Neural progenitor cell (in vitro differentiated cells): ENCODE measurements at places on chromosomes 12 and 14. TPM values are rescaled to one million over a fixed set of nuclear protein-coding genes. Genes with fewer than 3 reads are reported as not detected.

Gene CMA1
- not detected in 2 replicates for total RNA-seq

Gene KRT83
- total RNA-seq, result not detected in 2 replicates

Gene RFLNA
- total RNA-seq, result 1.4 and 2.8 TPM in 2 replicates

Gene SOAT2
- total RNA-seq, result not detected in 2 replicates

Gene PLEKHG7
- total RNA-seq, result not detected in 2 replicates

Gene C3AR1
- total RNA-seq, result not detected in 2 replicates

Gene ETNK1
- total RNA-seq, result 35.5 and 53.9 TPM in 2 replicates

Gene SLC2A14
- 0.46 and 0.49 TPM in 2 replicates for total RNA-seq

Gene ITGB7
- 0.43 TPM in 1 of 2 replicates, not detected in the other for total RNA-seq

Gene DLST
- total RNA-seq, result 52.2 and 60.7 TPM in 2 replicates

Gene NAB2
- 19.8 and 41.3 TPM in 2 replicates for total RNA-seq

Gene AKAP5
- 2.4 and 3.2 TPM in 2 replicates for total RNA-seq

Gene ANO4
- 0.65 TPM in 1 of 2 replicates, not detected in the other for total RNA-seq

Gene KRT78
- total RNA-seq, result not detected in 2 replicates

Gene PLXNC1
- 13.4 and 16.7 TPM in 2 replicates for total RNA-seq

Gene GALNT9
- 0.34 TPM in 1 of 2 replicates, not detected in the other for total RNA-seq

Gene CACNA1C
- total RNA-seq, result 1.2 and 2.7 TPM in 2 replicates

Gene STAC3
- total RNA-seq, result 1.1 and 5.1 TPM in 2 replicates

Gene SLC11A2
- total RNA-seq, result 62.7 and 66.5 TPM in 2 replicates

Gene PPFIA2
- total RNA-seq, result 1.4 and 2.2 TPM in 2 replicates

Gene CATSPERB
- total RNA-seq, result 0.28 TPM in 1 of 2 replicates, not detected in the other

Gene FAM90A1
- 0.09 TPM in 1 of 2 replicates, not detected in the other for total RNA-seq
